ENCODE measurements at places on chromosomes 5 and 9.

GRCh38 chr5:80987078-80987766, 27.1 kb downstream of the RASGRF2 start:
- DNase-seq: no peak

DNA sequence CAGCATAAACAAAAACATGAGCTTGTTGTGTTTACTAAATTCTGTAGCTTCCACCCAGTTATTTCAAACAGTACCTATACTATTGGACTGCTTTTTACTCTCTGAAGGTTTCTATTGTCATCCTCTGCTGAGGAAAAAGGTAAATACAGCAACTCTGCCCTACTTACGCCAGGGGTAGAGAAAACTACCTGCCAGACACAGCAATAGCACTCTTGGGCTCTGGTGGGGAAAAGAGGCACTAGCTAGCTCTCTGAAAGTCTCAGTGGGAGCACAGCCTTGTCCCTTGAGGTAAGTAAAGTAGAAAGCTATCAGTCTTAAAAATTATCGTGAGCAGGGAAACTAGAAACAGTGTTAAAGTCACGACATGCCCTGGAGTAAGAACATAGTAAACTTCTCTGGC, 3.7 kb downstream of the HCN1 start:
- no peak for DNase-seq

- DNase-seq: no peak
Observed at GRCh38 chr5:79075646-79076426, 6.3 kb downstream of the BHMT2 start.

GRCh38 chr5:143362664-143363227, 40.7 kb downstream of the NR3C1 start:
- DNase-seq: no peak

- DNase-seq: no peak
Observed at GRCh38 chr5:103409013-103409670, 150.6 kb downstream of the MACIR start.

DNA sequence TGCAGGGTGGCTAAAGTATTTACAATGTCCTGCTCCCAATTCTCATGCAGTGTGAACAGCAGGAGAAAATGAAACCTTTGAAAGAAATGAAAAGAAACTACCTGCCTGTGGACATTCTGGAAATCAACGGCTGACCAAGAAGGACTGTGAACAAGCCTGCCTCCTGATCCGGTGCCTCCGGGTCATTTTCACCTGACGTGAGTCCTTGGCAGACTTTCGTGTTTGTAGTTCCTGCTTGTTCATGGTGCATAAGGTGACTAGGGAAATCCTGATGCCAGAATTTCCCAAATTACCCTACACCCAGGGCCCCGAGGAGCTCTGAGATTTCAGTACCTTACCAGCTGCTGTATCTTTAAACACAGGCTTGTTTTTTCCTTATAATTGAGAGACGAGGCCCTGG, 317.5 kb downstream of the TLE1 start:
- DNase-seq: no peak

- DNase-seq: no peak
Observed at GRCh38 chr9:78115073-78115472, 83.5 kb upstream of the GNAQ start.

GRCh38 chr5:40554054-40554453, 125.7 kb upstream of the PTGER4 start:
- DNase-seq: no peak

DNA sequence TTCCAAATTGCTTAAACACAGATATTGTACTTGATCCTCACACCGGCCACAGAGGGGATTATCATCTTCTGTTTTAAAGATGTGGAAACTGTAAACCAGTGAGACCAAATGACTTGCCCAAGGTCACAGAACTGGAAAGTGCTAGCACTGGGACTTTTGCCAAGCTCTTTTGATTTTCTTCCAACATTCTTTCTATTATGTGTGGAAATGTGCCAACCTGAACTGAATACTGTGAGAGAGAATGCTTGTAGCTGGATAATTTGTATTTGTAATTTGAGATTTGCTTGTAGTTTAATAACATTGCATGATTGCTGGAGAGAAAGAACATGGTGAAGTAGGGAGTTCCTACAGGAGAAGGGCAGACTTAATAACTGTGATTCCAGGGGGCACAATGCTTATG, 977.9 kb upstream of the NUDT12 start:
- DNase-seq: no peak

GRCh38 chr9:112170968-112171367, 4.1 kb downstream of the SUSD1 start:
- DNase-seq: no peak

- no peak for DNase-seq
Observed at GRCh38 chr5:113524927-113525326, 11.4 kb downstream of the YTHDC2 start.

GRCh38 chr5:172749881-172750633, 20.9 kb downstream of the DUSP1 start:
- no peak for DNase-seq

DNA sequence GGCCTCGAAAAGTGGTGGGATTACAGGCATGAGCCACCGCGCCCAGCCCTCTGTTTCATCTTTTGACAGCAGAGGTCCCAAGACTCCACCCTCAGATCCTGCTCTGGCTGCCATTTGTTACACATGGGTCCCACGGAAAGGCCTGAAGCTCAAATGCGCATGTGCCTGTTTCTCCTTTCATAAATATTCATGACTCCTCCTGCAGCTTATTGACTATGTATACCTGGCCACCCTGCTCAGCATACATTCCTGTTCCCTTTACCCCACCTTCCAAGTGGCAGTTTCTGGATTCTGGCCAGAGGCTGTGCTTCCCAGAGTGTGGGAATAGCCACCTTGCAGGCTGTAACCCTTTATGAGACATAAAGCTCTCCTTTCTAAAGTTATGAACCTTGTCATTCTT, 46.5 kb downstream of the AUH start:
- no peak for DNase-seq

- DNase-seq: peak; percentile 35
Observed at GRCh38 chr9:98168941-98169488, 23.4 kb downstream of the CORO2A start.

DNA sequence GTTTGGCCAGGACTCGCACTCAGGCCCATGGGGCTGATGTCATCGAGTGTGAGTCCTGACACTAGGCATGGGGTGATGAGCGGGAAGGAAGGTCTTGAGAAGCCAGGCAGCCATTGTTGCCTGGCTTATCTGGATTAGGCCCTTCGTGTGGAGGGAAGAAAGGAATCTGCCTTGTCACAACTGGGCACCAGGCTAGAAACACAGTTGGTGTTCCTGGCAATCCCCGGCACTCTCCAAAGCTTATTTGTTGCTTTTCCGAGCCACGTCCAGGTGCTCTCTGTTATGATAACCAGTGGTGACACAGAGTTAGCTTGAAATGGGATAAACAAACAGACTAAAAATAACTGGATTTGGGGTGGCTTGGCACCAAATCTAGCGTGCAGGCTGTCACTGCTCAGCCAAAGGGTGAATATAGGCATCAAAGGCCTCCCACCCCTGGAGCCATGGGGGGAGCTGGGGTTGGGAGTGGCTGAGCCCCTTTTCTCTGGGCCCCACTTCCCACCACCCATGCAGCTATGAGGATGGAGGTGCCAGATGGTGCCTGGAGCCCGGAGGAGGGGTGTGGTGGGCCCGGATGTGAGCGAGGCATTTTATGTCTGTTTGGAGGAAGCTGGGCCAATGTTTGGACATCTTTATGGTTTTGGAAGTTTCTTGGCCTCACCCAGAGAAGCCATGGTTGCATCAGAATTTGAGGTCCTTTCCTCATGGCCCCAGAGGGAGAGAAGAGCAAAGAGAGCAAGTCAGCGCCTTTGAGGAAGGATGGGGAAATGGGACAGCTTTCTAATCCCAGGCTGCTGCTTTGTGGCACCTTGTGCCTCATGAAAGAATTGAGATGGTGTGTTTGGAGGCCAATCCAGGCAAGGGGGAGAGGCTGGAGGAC, 98.0 kb upstream of the PITX1 start:
- no peak for DNase-seq

- DNase-seq: no peak
Observed at GRCh38 chr5:36373527-36374086, 71.9 kb upstream of the RANBP3L start.

- no peak for DNase-seq
Observed at GRCh38 chr9:84860249-84861115, 191.0 kb downstream of the NTRK2 start.

Data from neural crest cell (in vitro differentiated cells).